Stimulated activated CD4-positive, alpha-beta T cell treated with anti-CD3 and anti-CD28 coated beads, Interleukin-12 subunit alpha, Interleukin-12 subunit beta, amount 100 ng/mL, for 24 hours (primary cell): ENCODE measurements at places on chromosomes 5 and 9.

- no peak for DNase-seq
Measured at GRCh38 chr9:101591787-101592446, 2.9 kb downstream of the PPP3R2 start.

GRCh38 chr5:154403776-154404387, 41.9 kb upstream of the SAP30L start:
- DNase-seq = no peak

- DNase-seq = no peak
Measured at GRCh38 chr5:102691434-102691833, 63.7 kb upstream of the PAM start.

DNA sequence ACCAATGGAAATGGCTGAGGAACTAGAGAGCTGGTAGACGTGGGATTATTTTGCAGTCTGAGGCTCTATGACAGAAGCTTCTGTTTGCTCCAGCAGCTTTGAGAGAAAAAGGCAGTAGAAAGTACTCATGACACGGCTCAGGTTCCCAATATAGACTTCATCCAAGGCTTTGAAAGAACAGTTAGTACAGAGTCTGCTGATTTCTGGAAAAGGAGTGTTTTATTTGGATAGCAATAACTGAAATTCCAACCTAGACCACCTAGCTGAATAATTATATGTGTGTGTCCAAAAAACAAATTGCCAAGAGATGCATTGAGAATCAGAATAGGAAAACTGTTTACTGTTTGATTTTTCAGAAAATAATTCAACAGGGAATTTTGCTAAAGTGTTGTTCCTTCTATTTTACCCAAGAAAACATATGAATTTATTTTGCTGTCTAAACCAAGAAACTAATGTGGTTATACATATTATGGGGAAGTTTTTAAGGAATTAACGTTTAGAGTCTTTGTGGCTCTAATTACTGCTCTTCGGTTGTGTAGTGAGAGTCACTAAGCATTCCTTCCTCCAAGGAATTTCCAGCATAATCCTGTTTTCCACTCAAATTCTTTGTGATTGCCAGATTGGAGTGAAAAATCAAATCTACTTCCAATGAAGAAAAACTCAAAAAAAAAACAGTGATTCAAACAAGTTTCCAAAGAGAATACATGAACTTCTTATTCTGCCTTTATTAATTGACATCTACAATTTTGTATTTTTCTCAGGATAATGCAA, 18.1 kb upstream of the MTX3 start:
- no peak for DNase-seq

DNA sequence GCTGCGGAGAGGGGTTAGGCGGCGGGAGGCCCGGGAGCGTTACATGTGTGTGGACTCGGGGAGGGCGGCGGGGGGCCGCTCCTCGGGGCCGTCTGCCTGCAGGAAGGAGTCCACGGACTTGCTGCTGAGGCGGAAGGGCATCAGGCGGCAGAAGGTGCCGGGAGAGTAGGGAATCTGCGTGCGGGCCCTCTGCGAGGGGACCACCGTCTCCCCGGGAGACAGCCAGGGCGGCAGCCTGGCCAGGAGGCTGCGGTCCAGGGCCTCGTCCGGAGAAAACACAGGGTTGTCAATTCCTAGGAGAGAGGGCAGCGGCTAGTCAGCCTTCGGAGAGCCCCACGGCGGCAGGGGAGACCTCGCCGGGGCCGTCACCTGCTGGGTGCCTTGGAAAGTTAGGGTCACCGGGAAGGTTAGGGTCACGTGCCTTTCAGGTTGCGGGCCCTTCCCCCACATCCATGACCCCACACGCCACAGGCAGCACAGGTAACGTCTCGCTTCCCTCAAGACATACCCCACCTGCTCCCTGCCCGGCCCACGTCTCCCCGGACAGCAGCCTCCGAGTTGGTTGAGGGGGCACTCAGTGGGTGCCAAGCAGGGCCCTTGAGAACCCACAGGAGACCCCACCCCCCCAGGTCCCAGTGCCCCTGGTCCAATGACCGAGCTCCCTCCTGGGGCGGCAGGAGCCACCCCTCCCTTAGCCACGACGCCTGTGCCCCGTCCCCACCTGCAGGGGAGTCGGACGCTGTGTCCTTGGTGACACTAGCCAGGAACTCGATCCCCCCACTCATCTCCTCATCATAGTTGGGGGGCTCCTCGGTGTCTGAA, 32.1 kb downstream of the EXOC3 start:
- no peak for DNase-seq
